ENCODE measurements at places on chromosomes 16 and 17.

DNA sequence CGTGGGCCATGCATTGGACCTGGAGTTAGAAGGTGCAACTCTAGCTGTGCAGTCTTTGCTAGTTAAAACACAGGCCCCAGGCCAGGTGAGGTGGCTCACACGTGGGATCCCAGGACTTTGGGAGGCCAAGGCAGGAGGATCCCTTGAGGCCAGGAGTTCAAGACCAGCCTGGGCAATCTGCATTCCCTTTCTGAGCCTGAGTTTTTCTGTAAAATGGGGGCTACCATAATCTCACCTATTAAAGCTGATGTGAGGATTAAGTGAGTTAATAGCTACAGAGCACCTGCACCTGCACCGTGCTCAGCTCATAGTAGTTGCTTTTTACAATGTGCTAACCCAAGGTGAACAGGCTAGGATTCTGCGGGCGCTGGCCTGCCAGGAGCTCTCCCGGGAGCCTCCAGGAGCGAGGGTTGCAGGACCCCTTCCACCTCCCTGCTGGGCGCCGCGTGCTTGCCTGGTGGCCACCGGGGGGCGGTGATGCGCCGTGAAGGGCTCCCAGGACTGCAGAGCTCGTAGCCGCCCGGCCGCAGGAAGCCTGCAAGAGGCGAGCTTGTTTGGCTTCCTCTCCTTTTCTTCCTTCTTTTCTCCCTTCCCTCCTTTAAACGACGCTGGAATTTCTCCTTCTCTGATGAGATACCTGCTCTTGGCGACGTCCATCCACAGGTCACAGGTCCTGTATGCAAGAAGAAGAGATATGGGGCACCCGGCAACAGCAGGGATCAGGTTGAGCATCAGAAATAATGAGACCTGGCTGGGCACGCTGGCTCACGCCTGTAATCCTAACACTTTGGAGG is 51.3 kb downstream of the ZFP90 start:
- peak; percentile 52 for DNase-seq

GRCh38 chr17:64212122-64212521 is 50.9 kb downstream of the TEX2 start:
- DNase-seq, result no peak

DNA sequence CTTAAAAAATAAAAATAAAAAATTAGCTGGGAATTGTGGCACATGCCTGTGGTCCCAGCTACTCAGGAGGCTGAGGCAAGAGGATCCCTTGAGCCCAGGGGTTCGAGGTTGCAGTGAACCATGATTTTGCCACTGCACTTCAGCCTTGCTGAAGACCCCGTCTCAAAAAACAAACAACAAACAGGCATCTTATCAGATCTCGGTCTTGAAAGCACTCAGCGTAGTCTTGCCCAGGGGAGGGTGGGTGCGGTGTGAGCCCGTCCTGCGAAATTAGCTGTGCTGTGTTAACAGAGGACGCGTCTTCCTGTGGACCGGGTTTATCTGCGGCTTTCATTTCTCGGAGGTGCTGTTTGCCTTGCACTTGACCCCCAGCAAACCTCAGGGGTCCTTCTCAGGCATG is 5.4 kb downstream of the GAA start:
- DNase-seq, result peak; percentile 11

DNA sequence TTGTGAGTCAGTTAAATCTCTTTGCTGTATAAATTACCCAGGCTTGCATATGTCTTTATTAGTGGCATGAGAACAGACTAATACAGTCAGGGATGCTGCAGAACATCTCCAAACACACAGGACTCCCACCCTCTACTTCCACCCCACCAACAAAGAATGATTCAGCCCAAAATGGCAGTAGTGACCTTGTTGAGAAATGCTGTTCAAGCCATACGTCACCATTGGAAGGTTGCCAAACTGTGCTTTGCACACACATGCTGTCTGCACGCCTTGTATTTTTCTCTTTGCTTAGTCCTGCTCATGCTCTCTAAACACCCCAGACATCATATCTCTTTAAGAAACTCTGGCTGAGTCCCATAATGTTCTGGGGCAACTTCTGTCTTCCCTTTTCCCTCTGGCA is 589.6 kb downstream of the WWOX start:
- no peak for DNase-seq

DNA sequence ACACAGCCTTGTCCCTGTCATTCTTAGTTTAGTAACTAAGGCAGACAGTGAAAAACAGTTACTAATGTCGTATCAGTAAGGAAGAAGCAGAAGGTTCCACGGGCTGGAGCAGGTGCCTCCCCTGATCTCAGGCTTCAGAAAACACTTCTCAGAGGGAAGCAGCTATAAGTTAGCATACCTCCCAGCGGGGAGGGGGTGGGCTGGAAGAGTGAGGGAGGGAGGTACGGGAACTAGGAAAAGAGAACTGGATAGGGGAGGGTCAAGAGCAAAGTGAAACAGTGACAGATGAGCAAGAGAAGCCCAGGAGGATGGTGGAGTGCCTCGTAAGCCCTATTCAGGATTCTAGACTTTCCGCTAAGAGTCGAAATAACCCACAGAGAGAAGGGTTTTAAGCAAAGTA is 186.3 kb upstream of the XYLT1 start:
- DNase-seq, result no peak

DNA sequence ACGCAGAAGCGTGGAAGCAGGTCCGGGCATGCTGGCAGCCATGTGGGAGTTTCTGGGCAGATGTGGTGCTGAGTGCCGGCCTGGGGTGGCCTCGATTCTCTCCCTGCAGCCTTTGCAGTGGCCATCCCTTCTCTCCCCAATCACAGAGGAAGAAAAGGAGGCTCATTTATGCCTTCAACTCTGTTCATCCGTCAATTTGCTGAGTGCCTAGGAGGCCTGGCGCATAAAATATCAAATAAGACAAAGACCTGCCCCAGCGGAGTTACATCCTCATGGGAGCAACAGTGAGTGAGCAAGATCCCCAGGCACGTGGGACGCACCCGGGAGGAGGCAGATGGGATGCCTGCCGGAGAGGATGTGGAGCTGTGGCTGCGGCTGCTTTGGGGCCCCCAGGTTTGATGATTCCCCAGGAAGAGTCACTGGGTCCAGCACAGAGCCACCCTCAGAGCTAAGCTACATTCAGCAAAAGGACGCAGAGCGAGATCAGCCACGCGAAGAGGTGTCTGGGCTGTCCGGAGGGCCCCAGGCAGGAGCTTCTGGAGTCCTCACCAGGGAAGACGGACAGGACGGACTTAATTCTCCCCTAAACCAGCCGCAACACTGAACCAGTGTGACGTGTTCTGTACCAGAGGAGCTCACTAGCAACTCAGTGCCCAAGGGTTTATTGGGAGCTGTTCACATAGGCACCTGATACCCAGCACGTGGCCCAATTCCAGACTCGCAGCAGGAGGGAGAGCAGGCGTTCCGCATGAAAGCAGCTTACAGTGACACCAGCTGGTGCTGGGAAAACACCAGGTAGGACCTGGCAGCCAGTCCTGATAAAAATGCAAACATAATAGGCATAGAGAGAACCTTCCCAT is 11.3 kb downstream of the CA5A start:
- no peak for DNase-seq

- DNase-seq, result no peak
Measured at GRCh38 chr17:81335773-81336157, 40.7 kb upstream of the SLC38A10 start.

DNA sequence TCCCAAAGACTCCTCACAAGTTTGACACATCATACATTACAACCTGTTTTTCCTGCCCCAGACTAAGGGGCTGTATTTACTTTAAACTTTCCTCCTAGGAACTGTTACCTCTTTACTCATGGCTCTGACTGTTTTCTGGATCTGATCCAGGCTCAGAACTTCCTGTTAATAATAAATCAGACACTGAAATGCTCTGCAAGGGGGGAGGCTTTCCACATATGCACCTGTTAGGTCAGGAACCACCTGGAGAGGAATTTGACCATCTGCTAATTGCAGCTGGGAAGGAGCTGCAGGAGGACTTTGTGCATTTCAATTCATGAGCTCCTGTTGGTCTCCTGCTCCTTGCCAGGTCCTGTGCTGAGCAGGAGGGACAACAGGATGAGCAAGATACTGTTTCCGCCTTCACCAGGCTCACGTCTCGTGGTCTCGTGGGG is 476.9 kb upstream of the CDH5 start:
- DNase-seq, result no peak

GRCh38 chr17:14332331-14332730 is 31.4 kb downstream of the HS3ST3B1 start:
- no peak for DNase-seq

DNA sequence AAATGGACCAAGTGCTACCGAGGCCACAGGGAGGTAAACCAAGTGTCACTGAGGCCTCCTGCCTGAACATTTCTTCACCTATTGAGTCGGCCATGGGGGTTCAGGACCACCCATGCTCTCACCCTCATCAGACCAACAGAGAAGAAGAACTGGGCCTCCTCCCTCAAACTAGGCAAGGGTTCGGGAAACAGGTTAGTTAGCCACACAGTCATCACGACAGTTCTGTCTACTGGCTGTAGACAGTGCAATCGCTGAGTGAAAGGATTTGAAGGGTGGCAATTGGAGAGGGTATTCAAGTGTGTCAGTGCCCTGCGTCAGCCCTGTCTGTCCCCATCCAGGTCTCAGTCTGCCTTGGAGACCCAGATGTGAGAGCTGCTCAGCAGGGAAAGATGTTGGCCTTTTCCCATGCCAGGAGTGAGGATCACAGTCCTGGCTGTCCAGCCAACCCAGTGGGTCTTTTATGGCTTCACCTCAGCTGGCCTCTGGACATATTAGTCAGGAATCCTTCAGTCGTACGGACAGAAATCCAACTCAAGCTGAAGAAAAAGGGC is 19.9 kb downstream of the TBX2 start:
- no peak for DNase-seq

DNA sequence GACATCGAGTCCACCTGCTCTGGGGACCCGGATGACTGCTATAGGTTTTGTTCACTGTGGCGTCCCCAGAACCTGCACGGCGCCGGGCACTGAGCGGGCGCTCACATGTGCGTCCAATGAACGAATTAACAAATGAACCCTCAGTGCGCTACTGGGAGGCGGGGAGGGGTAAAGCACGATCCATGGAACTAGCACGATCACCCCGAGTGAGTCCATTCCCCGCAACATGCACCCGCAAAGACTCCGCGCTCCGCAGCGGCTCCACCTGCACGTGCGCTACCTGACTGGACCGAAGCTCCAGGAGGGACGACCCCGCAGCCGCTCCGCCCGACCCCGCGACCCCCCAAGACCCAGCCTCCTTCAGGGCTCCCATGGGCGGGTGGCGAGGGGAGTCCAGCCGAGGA is 491 bp downstream of the TRAP1 start:
- peak; percentile 26 for DNase-seq
